ENCODE measurements at places on chromosomes 6 and 20.

- no peak for DNase-seq
Observed at GRCh38 chr6:121492536-121492935, 57.1 kb downstream of the GJA1 start.

DNA sequence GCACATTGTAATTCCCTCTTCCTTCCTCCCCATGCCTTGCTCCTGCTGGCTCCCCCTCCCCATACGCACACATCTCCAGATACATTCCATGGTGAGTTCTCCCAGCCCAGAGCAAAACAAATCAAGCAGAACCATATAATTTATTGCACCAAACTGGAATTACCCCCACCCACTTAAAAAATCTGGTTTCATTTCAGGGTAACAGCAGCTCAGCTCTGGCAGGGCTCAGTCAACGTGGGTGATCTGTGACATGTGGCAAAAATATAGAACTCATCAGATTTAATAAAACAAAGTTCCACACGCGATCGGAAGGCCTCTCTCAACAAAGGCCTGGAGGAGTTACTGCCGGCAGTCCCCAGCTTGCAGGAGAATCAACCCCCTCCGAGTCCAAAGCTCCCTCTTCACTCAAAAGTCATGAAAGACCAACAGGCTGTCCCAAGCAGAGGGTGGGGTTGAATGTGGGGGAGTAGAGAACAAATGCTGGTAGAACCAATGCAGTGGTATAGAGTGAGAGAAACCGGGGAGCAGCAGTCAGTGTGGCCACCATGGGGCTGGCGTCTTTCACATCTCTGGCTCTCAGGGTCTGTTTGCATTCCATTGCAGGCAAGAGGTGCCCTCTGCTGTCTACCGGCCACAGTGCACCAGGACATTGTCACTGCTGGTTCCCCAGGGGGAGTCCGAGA is 323.3 kb upstream of the NT5E start:
- no peak for DNase-seq

DNA sequence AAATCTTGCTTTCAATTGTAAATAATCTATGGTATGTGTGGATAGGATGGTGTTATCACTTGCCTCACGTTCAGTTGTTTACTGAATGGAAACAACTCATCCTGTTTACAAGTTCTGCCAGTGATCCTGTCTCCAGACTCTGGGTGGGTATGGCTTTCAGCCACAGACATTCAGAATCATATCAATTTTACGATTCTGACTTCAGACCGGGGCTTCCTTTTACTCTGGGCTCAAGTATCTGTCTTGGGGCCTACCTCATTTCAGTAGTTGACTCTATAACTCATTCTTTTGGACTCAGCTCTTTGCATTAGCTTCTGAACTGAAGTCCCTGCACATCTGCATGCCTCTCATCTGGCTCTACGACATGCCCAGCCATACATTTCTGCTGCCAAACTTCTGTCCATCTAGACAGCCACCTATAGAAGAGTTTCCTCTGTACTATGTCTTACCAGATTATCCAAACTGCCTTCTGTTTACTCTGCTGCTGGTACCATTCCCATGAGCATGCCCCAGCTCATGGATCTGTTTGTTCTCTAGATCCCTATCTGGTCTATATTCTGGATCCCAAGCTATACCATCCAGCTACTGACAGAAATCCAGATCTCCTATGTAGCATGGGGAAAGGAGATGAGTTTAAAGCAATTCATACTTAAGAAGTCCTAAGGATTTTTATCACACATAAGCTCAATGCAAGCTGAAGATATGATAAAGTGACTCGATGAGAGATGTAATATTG is 34.3 kb downstream of the FYN start:
- no peak for DNase-seq

GRCh38 chr6:95318137-95318536 is 259.2 kb upstream of the MANEA start:
- DNase-seq = no peak

GRCh38 chr6:145714731-145715130 is 20.6 kb downstream of the EPM2A start:
- DNase-seq = no peak

- peak; percentile 41 for DNase-seq
Observed at GRCh38 chr6:11714116-11714797, 64.3 kb downstream of the ADTRP start.

- no peak for DNase-seq
Observed at GRCh38 chr20:62739067-62739466, 30.4 kb downstream of the NTSR1 start.

GRCh38 chr20:61801857-61802442 is 263.7 kb downstream of the TAF4 start:
- no peak for DNase-seq

- DNase-seq = no peak
Observed at GRCh38 chr20:24786111-24786495, 163.0 kb upstream of the CST7 start.

- no peak for DNase-seq
Observed at GRCh38 chr20:6622041-6622440, 145.4 kb upstream of the BMP2 start.

DNA sequence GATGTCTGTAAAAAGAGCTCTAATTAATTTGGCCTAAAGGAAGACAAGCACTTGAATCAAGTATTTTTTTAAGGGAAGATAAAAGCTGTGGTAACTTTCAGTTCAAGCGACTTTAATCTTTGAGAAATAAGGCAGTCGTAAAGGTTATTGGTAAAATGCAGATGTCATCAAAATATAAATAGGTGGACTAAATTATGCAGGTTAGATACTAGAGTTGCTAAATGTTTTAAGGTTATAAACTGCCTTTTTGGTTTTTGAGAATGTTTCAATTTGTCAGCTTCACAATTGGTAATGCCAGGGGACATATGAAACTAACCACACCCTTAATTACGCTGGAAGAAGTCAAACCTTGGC is 159.5 kb upstream of the OLIG3 start:
- no peak for DNase-seq

- DNase-seq = no peak
Observed at GRCh38 chr6:12939314-12939713, 222.7 kb downstream of the PHACTR1 start.

- DNase-seq = no peak
Observed at GRCh38 chr6:91386204-91386603, 799.3 kb upstream of the MAP3K7 start.

DNA sequence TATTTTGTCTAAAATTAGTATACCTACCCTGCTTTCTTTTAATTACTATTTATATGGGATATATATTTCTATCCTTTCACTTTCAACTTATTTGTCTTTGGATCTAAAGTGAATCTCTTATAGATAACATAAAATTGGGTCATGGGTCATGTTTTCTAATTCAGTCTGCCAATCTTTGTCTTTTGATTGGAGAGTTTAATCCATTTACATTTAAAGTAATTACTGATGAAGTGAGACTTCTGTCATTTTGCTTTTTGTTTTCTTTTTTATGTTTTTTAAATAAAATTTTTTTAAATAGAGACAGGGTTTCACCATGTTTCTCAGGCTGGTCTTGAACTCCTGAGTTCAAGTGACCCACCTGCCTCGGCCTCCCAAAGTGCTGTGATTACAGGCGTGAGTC is 50.5 kb upstream of the PRDM1 start:
- DNase-seq = no peak

- peak; percentile 43 for DNase-seq
Observed at GRCh38 chr6:1436334-1437306, 47.2 kb downstream of the FOXF2 start.

GRCh38 chr6:150632785-150633485 is 33.2 kb downstream of the PLEKHG1 start:
- no peak for DNase-seq

DNA sequence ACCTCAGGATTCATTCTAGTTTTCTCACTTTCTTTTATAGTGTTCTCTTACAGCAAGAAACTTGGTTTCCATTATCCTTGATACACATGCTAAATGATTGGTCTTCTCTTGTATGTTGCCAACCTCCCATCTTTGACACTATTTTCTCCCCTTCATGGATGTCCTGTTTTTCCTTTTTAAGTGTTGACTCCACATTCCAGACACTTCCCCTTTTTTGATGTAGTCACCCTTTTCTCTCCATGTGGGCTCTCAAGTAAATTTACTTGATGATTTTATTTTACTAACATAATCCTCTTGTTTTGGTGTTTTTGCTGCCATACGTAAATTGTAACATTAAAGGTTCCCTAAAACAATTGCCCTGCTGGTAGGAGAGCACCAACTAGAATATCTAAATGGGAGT is 148.1 kb downstream of the ZFAND3 start:
- DNase-seq = no peak

- no peak for DNase-seq
Observed at GRCh38 chr20:46112430-46113112, 5.5 kb upstream of the CD40 start.

DNA sequence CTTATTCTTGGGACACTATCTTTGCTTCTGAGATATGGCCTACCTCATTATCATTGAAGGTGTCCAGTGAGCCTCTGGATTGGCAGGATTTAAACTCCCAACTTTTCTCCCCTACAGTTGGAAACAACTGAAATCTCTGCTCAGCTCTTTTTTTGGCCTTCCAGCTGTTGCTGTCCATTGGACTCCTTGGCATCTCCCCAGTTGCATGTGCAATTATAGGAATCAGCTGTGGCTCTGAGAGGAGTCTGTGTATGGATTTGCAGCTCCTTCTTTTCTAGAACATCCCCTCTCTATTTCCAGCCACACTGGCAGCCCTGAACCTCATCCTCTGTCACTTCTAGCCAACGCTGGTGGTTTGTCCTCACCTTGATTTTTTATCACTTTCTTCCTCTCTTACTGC is 21.2 kb downstream of the RAB22A start:
- no peak for DNase-seq

DNA sequence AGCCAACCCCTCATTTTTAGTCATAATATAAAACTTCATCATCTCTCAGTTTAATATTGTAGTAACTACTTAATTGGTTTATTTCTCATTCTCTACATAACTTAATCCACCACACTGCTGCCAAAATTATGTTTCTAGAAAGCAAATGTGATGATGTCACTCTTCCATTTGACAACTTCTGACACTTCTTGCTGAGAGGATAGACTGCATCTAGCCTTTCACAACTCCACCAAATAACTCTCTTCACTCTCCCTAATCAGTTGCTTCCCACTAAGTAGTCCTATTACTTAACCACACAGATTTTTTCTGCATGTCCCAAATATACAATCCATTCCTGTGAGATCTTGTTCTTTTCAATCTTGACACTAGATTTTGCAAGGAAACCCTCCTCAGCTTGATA is 951.3 kb downstream of the EPHA7 start:
- DNase-seq = no peak
